ENCODE measurements at places on chromosomes 4 and X.
A peak's percentile ranks its signal among the peaks of the same experiment; 100 is the strongest.

DNA sequence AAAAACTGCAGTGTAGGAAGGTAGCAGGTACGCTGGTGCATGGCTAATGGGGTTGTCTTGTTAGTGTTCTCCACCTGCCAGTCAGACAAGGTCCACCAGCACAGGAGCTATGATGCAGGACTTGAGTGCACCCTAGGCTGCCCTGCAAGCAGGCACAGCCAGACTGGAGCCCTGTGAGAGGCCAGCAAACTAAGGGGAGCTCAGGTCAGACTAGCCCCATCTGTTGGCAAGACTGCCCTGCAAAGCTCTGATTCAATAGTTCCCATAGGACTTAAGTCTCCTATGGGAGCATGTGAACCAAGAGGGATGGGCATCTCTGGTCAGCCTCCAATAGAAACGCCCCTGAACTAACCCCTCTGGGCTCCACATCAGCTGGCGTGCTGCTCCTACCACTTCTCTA, 1307.3 kb downstream of the C4orf33 start:
- peak; percentile 4 for DNase-seq

DNA sequence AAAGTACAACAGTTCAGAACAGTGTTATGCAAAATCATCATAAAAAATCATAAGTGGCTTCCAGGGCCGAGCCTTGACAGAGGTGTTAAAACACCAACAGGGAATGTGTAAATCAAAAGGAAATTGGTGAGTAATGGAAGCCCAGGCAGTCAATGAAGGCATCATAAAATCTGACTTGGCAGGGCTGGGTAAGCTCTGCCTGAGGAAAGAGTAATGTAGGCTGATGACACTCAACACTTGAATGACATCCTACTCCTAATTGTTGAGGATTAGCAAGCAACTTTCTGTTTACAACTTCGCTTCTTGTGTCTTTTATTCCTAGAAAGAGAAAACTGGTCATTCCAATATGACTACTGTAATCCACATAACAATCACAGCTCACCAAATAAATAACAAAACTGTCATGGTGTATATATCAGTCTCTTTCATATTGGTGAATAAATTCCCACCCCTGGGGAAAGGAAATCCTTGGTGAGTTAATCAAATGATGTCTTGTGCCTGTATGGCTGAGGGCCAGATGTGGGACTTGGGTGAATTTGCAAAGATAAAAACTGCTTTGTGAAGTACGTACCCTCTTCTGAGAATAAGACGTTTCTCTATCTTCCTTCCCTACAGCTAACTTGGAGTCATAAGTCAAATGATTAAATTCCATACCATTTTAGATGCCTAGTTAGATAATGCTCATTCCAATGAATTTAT, 196.8 kb downstream of the DCHS2 start:
- DNase-seq, result no peak

GRCh38 chrX:110924871-110925270, 129.3 kb upstream of the CHRDL1 start:
- DNase-seq, result no peak

- DNase-seq, result no peak
These were observed 530.1 kb upstream of the SLIT2 start for GRCh38 chr4:19721587-19721986.

- DNase-seq, result no peak
These were observed 10.3 kb downstream of the CPZ start for GRCh38 chr4:8602686-8603430.

DNA sequence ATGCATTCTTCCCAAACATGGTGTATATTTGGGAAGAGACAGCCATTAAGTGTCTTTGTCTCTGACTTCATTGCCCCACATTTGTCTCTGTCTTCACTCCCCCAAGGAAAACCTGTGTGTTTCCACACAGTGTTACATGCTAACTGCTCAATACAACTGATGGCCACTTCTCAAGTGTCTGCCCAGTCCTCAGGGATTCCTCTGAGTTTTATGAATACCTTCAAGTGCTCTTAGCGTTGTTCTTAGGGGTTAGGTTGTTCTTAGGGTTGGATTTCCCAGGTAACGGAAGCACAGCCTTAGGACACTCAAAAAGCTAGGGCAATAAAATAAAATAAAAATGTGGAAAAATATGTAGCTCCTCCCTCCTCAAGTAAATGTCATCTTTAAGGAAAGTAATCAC, 64.7 kb upstream of the PLAC8 start:
- no peak for DNase-seq

GRCh38 chrX:145549496-145549895, 268.1 kb upstream of the SLITRK2 start:
- no peak for DNase-seq

GRCh38 chr4:184755278-184755677, 21.4 kb upstream of the CENPU start:
- DNase-seq, result no peak

GRCh38 chrX:145190801-145191389, 56.4 kb upstream of the SPANXN1 start:
- DNase-seq, result peak; percentile 57

GRCh38 chr4:6050551-6050950, 32.3 kb upstream of the C4orf50 start:
- DNase-seq, result no peak

GRCh38 chrX:70488856-70489255, 44.2 kb downstream of the DLG3 start:
- no peak for DNase-seq

DNA sequence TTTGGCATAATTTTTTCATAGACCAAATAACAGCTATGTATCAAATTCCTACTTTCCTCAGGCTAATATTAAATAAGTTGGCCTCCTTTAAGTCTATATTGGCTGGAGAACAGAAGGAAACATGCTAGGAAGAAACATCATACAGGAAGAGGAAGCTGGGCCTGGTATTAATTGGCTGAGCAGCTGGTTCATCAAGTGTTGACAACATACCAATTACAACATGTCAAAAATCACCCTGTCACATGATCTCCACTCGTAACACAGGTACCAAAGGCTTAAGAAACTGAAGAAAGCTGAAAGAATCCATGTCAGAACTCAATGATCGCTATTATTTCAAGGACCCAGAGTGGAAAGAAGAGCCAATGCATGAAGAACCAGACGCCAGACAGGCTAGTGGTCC, 10.5 kb downstream of the WDFY3 start:
- peak; percentile 2 for DNase-seq

GRCh38 chrX:40531056-40531826, 49.5 kb upstream of the ATP6AP2 start:
- no peak for DNase-seq

- no peak for DNase-seq
These were observed 229.2 kb upstream of the INTU start for GRCh38 chr4:127403471-127404084.

GRCh38 chrX:146055733-146056132, 238.1 kb downstream of the SLITRK2 start:
- no peak for DNase-seq

GRCh38 chrX:13937370-13938050, 92.2 kb downstream of the GEMIN8 start:
- peak; percentile 54 for DNase-seq

- DNase-seq, result no peak
These were observed 13.0 kb upstream of the NDUFC1 start for GRCh38 chr4:139315221-139315675.

GRCh38 chr4:25879991-25880651, 17.3 kb upstream of the SEL1L3 start:
- no peak for DNase-seq

DNA sequence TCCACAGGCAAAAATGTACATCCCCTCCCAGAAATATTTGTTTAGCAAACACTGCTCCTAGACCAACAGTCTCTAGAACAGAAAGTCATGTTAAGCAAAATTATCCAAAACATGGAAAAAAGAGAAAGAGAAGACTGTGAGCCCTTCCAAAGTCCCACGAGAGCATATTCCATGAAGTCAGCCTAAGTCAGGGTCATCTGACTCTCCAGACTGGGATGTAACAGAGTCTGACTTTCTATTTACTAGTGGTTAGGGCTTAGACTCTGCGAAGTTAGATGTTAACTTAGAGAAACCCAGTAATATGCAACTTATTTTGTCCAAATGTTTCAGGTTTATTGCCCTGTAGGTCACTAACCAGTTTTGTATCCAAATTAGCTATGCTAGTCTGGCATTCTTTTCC, 102.3 kb downstream of the MID1 start:
- DNase-seq, result no peak
